GM03348 (cell line): ENCODE measurements at places on chromosomes 5 and 9.

GRCh38 chr9:124660341-124660801, 110.7 kb downstream of the NR6A1 start:
- DNase-seq, result peak; percentile 35

- DNase-seq, result no peak
These were observed 49.5 kb downstream of the GALNT12 start for GRCh38 chr9:98856982-98857381.

DNA sequence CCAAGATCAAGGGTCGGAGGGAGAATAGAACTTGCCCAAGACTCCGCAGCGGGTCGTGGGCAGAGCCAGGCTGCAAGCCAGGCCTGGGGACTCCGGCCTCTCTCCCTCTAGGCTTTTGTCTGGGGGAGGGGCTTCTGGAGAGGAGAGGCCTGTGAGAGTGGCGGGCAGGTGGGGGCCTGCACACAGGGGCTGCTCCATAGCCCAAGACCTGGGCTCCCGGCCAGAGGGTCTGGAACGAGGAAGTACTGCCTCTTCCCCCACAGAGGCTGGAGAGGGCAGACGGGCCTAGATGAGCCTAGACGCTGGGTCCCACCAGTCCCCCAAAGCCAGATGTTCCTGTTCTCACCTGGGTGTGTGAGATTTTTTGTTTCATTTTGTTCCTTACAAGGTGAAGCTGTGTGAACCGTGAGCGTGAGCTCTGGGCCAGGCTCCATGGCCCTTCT, 5.2 kb upstream of the ST6GALNAC6 start:
- DNase-seq, result no peak

GRCh38 chr5:169918228-169918627, 62.1 kb downstream of the INSYN2B start:
- DNase-seq, result no peak

GRCh38 chr5:169942181-169942580, 38.1 kb downstream of the INSYN2B start:
- peak; percentile 82 for DNase-seq

GRCh38 chr5:135008981-135009735, 24.9 kb downstream of the PITX1 start:
- no peak for DNase-seq

- no peak for DNase-seq
These were observed 8.7 kb upstream of the CDKN2AIPNL start for GRCh38 chr5:134420343-134420742.

DNA sequence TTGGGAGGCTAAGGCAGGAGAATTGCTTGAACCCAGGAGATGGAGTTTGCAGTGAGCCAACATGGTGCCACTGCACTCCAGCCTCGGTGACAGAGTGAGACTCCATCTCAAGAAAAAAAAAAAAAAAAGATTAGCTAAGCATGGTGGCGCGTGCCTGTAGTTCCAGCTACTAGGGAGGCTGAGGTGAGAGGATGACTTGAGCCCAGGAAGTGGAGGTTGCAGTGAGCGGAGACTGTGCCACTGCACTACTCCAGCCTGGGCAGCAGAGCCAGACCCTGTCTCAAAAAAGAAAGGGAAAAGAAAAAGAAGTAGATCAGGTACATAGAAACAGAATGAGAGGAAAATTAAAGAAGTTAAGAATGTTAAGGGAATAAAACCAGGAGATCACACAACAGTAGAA, 927.1 kb upstream of the DMAC1 start:
- DNase-seq, result no peak

- DNase-seq, result no peak
These were observed 33.7 kb downstream of the USP20 start for GRCh38 chr9:129868872-129869486.

GRCh38 chr9:82202808-82203207, 214.2 kb downstream of the SPATA31D1 start:
- DNase-seq, result peak; percentile 28

GRCh38 chr5:14319102-14319501, 176.0 kb downstream of the TRIO start:
- DNase-seq, result no peak

DNA sequence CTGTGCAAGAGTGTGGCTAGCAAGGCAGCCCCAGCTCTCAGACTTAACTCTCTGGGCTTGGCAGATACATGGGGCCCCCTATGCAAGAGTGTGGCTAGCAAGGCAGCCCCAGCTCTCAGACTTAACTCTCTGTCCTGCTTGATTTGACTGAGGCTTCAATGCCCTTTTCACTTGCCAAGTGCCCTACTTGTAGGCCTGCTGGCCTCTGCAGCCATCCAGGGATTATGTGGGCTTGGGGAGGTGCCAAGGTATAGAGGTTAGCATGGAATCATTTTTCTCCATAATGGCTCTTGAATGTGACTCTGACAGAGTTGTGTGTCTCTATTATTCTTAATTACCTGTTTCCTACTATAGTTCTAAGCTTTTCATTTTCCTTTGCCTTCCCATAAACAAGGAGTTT, 115.5 kb upstream of the RUSC2 start:
- no peak for DNase-seq

- no peak for DNase-seq
These were observed 133.5 kb downstream of the GADD45G start for GRCh38 chr9:89738137-89738932.

DNA sequence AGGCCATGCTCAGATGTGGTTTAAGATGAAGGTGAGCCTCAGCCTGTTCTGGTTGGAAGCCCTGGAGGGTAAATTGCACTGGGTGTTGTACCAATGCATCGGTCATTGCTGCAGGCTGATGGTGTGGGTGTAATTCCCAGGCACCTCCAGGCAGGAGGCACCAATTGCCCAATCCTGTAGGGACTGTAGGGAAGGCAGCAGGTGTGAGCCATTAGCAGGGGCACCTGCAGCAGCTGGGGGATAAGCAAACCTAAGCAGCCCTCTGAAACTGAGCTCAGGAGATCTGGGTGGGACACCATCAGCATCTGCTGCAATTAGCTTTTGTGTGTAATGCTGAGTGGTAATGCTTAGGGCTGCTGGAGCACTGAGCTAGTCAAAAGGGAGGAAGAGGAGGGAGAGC, 190.1 kb upstream of the TBC1D2 start:
- no peak for DNase-seq

- no peak for DNase-seq
These were observed 1.9 kb upstream of the RAD23B start for GRCh38 chr9:107281184-107281583.

GRCh38 chr9:2729003-2729402, 11.7 kb downstream of the KCNV2 start:
- DNase-seq, result peak; percentile 15

- peak; percentile 11 for DNase-seq
These were observed 78.4 kb upstream of the NR3C1 start for GRCh38 chr5:143481697-143482531.

GRCh38 chr5:22460189-22460588, 393.0 kb downstream of the CDH12 start:
- DNase-seq, result no peak

- peak; percentile 42 for DNase-seq
These were observed 428.7 kb upstream of the SGCD start for GRCh38 chr5:155898284-155898683.

GRCh38 chr5:4294878-4295277, 699.2 kb downstream of the IRX1 start:
- DNase-seq, result no peak

DNA sequence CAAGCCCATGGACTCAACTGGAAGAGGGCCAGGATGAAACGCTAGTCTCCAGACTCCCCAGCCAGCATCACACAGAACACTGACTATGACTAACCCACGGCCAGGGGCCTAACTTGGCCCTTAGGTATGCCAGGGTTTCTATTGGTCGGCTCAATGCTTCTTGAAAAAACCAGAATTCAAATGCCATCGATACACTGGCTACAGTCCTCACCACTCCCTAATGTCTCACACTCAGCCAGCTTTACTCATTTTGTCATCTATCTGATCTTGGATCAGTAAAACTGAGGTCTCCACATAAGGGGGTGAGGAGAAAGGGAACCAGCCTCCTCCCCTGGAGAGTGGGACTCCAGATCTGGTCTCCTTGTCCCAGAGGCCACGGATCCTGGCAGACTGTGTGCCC, 59.5 kb upstream of the FUBP3 start:
- no peak for DNase-seq

- DNase-seq, result peak; percentile 35
These were observed 178.8 kb downstream of the TRIO start for GRCh38 chr5:14321936-14322335.

- DNase-seq, result no peak
These were observed 902 bp downstream of the BDP1 start for GRCh38 chr5:71456362-71456743.

- DNase-seq, result peak; percentile 95
These were observed 50.4 kb upstream of the STXBP1 start for GRCh38 chr9:127561491-127562278.

DNA sequence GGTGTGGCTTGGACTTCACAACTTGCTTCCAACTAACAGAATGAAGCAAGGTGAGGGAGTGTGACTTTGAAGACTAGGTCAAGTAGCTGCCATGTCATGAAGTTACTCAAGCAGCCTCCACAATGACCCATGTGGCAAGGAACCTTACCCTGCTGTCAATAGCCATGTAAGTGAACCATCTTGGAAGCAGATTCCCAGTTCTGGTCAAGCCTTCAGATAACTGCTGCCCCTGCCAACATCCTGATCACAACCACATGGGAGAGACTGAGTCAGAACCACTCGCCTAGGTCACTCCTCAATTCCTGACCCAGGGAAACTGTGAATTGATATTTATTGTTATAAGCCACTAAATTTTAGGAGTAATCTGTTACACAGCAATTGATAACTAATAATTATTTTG, 10.9 kb downstream of the ZCCHC10 start:
- peak; percentile 12 for DNase-seq

GRCh38 chr5:169728418-169728817, 91.3 kb downstream of the DOCK2 start:
- DNase-seq, result no peak

- no peak for DNase-seq
These were observed 4.7 kb upstream of the TTLL11 start for GRCh38 chr9:122097679-122098315.

- peak; percentile 32 for DNase-seq
These were observed 27.7 kb downstream of the PPP3R2 start for GRCh38 chr9:101566904-101567724.

- DNase-seq, result peak; percentile 68
These were observed 2.7 kb downstream of the BNC2 start for GRCh38 chr9:16867576-16868311.

DNA sequence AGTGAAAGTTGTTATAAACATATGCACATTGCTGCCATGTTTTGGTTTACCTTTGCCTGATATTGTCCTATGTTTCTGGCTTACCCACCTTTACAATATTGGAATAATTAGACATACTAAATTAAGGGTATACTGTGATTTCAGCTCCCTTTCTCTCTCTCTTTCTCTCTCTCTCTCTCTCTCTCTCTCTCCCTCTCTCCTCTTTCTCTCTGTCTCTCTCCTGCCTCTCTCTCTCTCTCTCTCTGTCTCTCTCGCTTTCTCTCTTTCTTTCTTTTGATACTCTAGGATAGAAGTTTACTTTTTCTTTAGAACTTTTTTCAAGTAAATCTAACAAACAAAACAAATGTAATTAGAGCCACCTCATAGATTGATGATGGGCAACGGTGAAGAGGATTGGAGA, 239.6 kb downstream of the TMEM161B start:
- DNase-seq, result no peak
